ENCODE measurements at places on chromosomes 3 and 15.

DNA sequence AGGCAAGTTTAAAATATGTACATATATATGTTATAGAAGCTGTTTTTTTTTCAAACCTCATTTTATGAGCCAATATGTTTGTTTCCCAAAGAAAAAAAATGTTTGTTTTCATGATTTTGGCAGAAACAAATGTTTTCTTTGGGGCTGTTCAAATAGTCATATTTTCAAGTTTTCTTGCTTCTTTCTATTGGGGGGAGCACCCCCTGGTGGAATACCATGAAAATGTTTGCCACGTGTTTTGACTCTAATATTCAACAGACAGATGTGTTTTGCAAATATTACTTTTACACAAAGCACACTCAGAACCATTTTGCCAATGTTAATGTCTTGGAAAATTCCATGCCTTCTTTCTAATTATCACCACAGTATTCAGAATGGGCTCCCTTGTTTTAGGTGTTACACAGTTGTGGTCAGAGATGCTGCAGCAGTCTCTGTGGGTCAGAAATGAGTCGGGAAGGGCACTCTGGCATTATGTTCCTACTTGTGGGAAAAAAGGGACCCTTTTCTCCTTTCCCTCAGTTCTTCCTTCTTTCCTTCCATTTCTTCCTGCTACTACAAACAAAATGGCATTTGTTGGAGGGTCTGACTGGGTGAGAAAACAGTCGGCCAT, 817.0 kb downstream of the TUSC7 start:
- DNase-seq = no peak

DNA sequence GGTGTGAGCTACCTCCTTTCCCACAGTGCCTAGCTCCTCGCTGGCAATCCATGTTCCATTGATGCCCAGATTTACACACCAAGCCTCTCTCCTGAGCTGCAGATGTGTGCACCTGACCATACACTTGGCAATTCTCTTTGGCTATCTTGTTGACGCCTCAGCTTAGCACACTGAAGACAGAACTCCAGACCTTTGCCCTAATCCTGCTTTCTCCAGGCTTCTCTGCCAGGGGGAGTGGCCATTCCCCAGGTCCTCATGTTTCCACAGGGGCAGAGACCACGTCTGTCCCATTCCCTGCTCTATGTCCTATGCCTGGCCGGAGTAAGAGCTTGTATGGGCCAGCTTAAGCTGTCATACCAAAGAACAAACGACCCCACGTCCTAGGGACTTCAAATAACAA, 30.2 kb upstream of the ALDH1L1 start:
- DNase-seq = no peak

DNA sequence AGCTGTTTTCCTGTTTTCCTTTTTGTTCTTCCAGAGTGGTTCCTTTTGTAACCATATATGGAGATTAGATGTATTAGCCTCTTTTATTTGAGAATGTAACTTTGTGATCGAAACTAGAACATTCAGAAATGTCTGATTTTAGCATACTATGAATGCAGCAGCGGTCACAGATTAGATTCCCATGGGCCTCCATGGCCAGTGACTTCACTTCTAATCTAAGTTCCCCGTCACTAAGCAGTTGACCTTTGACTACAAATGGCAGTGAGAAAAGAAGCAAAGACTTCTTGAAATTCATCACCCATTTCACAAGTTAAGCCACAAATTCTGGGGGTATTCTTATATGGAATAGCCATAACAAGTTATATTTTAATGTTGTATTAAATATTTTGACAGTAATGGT, 114.6 kb upstream of the FLNB start:
- DNase-seq = no peak

DNA sequence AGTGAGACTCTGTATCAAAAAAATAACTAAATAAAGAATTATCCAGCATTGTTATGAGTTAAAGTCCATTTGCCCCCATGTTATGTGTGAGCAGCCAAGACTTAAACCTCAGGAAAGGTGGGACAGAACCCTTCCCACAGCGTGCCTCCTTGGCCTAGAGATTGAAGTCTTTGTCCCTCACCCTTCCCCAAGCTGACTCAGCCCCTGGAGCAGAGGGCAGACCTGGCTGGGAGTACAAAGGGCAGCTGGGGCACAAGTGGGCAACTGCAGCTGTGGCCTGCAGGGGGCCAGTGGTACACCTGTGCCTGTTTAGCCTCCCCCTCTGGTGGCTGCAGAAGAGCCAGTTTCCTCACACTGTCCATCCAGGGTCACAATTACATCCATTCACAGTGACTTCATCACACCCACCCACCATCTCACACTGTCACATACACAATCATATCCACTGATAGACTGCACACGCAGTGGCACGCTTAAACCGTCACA, 940 bp upstream of the ACY1 start:
- DNase-seq = peak; percentile 22

Data from CD4-positive, alpha-beta T cell treated with Interleukin-10 for 1 hour (primary cell).